KBM-7 (cell line): ENCODE measurements at places on chromosomes 2 and 18.

DNA sequence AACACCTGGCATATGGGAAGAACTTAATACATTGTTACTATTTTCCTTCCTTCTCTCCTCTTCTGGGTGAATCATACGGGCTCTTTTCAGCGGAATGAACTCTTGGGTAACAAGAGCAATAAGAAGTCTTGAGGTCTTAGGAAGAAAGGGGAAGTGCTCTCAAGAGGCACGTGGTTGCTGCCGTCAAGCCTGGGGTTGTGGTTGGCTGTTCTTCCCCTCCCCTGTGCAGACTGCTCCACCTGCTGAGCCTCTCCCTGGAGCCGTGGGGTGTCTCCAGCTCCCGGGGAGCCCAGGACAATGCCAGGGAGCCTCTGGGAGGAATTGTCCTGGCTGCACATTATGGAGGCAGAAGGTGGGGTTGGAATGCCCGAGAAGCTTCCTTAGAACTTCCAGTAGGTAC, 19.4 kb downstream of the TOGARAM2 start:
- peak; percentile 94 for DNase-seq

DNA sequence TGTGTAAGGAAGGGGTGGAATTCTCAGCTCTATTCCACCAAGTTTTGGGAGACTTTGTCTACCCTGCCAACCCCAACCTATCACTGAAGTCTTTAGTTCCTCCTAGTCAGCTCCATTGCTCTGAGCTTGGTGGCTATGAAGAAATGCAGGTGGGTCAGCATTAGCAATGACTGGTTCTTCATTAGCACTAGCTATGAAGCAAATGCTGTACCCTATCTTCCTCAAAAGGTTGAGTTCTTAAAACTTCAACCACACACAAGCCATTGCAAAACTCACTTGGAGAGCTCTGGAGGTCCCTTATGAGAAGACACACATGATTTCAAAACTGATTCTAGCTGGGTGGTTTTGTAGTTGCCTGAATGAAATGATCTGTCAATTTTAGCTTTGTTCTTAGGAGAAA, 193.8 kb downstream of the IKZF2 start:
- peak; percentile 34 for DNase-seq

DNA sequence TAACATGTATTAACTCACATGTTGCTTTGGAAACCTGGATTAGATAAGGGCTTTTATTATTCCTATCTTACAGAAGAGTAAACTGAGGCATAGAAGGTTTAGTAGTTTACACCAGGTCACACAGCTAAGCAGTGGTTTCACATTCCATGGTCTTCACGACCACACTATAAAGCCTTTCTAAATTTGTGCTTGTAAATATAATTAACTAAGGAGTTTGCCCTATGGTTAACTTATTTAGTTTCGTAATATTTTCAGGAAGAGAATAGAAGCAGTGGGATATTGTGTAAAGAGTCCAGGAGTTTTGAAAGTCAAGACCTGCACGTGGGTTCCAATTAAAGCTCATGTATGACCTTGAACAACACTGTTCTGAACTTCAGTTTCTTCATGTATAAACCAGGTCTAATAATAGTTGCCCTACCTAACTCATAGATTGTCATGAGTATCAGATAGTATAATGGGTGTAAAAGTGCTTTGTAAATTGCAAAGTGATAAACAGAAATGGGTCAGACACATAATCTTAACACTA, 19.5 kb upstream of the SOS1 start:
- DNase-seq = no peak

- peak; percentile 92 for DNase-seq
Measured at GRCh38 chr2:171523088-171524017, 1.1 kb downstream of the CYBRD1 start.

DNA sequence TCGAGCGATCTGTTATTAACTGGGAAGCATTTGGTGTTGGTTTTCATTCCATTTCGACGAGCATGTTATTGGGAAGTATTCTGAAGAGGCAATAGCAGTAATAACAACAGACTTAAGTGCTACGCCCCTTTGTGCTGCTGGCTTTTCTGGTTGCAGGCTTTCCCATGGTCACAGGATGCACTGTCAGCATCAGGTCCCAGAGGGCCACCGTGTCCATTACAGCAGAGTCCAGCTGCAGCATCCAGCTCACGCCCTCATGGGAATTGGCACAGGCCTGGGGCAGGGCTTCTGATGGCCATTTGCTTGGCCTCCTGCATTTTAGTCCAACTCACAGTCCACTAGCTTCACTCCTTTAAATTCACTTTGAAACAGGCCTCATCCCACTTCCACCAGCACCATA, 44.4 kb downstream of the BCL2L11 start:
- DNase-seq = no peak

- no peak for DNase-seq
Measured at GRCh38 chr2:111050701-111051376, 69.9 kb upstream of the BCL2L11 start.

DNA sequence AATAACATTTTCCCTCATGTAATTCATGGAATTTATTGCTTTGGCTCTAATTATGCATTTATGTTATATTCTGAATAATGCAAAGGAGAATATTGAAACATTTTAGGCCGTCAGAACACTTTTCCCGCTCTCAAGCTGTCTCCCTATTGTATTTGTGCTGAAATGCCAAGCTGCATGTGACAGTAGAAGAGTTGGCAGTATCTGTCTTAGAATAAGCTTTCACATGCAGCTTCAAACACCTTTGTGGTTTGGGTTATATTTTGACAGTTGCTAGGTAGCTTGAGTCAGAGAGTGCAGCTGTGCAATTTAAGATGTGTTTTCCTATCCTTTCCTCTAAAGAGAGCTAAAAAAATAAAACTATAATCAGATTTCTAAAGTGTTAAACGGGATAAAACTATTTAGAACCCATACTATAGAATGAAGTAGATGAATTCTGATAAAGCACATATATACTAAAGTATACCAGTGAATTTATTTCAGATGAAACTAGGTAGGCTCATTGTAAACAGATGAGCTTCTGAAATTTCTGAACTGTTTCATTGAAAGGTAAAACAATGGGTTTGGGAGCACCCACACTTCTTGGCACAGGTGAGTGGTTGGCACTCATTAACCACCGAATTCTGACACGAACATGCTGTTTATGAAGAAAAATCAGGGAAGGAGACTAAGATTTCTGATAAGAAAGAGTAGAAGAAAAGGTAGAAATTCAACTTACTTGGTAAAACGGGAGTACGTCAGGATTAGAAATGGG, 43.4 kb downstream of the PLCL1 start:
- DNase-seq = no peak

- DNase-seq = no peak
Measured at GRCh38 chr2:102046135-102046986, 54.6 kb downstream of the IL1R2 start.

- no peak for DNase-seq
Measured at GRCh38 chr2:156116113-156116512, 216.4 kb downstream of the NR4A2 start.

- no peak for DNase-seq
Measured at GRCh38 chr2:54945391-54946219, 104.6 kb downstream of the RTN4 start.

DNA sequence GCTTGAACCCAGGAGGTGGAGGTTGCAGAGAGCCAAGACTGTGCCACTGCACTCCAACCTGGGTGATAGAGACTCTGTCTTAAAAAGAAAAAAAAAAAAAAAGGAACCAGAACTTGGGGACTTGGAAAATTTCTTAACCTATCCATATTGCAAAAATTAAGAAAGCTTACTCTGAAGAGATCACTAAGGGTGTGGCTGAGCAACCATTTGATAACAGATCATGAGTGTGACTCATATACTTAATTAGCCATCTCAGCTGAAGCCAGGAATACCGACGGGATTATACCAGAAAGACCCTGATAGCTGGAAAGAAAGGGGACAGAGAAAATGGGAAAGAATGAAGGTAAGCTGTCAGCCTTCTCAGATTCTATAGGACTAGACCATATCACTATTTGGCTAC, 7.1 kb upstream of the ADD2 start:
- no peak for DNase-seq

DNA sequence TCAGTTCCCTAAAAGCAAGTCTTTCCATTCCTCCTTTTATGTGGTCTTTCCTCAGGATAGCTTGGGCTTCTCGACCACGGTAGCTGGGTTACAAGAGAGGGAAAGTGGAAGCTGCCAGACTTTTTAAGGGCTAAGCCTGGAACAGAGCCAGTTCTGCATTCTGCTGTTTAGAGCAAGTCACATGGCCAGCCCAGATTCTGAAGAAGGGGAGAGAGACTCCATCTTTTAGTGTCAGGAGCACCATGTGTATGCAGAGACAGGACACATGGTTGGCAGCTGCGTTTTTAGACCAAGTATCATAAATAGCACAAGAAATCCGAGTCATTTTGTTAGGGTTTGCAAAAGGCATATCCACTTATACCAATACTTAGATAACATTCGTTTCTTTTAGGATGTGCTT, 4.7 kb downstream of the HMSD start:
- DNase-seq = no peak

DNA sequence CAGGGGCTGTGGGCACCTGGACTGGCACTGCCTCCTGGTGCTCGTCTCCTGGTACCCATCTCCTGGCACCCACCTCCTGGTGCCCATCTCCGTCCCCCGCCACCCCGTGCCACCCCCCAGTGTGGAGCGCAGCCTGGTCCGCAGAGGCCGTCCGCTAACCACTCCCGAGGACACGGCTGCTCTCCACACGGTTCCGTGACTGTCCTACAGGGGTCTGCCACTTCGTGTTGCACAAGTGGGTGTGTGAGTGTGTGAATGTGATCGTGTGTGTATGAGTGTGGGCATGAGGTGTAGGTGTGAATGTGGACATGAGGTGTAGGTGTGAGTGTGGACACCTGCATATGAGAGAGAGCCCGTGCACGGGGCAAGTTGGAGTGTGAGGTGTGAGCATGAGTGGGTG, 119.4 kb upstream of the HS6ST1 start:
- DNase-seq = no peak

GRCh38 chr2:46962751-46963150, 47.1 kb upstream of the MCFD2 start:
- DNase-seq = no peak
